ENCODE measurements at places on chromosomes 5 and 9. TPM values are rescaled to one million over a fixed set of nuclear protein-coding genes. Genes with fewer than 3 reads are reported as not detected.

DNA sequence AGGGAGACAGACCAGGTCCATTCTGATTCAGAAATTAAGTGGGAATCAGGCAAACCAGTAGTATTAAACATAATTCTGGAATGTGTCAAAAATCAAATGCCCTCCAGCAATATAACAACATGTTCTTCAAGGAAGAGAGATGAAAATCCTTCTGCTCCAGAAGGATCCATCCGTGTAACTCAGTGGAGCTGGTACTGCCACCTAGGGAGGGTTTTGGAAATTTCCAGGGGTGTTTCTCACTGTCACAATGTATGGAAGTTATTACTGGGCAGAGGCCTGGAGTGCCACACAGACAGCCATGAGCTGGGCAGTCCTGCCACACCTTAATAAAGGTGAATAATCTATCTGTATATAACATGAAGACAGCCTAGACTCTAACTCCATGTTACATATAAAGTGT lies 87.5 kb downstream of the TTLL11 start:
- no peaks in the 10 kb centered on the region for H3K36me3 ChIP-seq
- no peak overlapping the region for H3K27ac ChIP-seq
- no peak overlapping the region for H3K4me3 ChIP-seq
- no peaks in the 10 kb centered on the region for H3K4me1 ChIP-seq
- DNase-seq = no peak
- no peaks in the 10 kb centered on the region for H3K27me3 ChIP-seq

DNA sequence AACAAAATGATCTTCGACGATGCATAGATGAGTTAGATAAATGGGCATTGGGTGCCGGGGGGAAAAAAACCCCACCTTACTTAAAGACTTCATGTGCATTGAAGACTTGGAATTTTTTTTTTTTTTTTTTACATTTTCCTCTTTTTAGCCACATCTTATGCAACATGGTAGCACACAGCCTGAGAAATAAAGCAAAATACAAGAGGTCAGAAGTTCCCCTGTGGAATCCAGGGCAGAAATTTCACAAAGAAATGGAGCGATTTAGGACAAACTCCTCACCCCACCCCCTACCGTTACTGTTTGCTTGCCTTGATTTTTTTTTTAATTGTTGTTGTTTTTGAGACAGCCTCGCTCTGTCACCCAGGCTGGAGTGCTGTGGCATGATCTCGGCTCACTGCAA lies 153.2 kb downstream of the GOLPH3 start:
- no peak for DNase-seq
- no peak overlapping the region for H3K4me3 ChIP-seq
- no peaks in the 10 kb centered on the region for H3K27me3 ChIP-seq
- no peak overlapping the region for H3K27ac ChIP-seq
- no peaks in the 10 kb centered on the region for H3K4me1 ChIP-seq

GRCh38 chr5:123171259-123171658 lies 82.2 kb downstream of the PRDM6 start:
- H3K36me3 ChIP-seq = no peaks in the 10 kb centered on the region
- no peaks in the 10 kb centered on the region for H3K27me3 ChIP-seq
- no peaks in the 10 kb centered on the region for H3K4me1 ChIP-seq
- DNase-seq = no peak

- no peak overlapping the region for H3K4me3 ChIP-seq
- no peaks in the 10 kb centered on the region for H3K36me3 ChIP-seq
- no peaks in the 10 kb centered on the region for H3K27me3 ChIP-seq
- peaks cover 15% of the 10 kb centered on the region for H3K4me1 ChIP-seq
Observed at GRCh38 chr9:127004946-127005769, 90.6 kb downstream of the RALGPS1 start.

DNA sequence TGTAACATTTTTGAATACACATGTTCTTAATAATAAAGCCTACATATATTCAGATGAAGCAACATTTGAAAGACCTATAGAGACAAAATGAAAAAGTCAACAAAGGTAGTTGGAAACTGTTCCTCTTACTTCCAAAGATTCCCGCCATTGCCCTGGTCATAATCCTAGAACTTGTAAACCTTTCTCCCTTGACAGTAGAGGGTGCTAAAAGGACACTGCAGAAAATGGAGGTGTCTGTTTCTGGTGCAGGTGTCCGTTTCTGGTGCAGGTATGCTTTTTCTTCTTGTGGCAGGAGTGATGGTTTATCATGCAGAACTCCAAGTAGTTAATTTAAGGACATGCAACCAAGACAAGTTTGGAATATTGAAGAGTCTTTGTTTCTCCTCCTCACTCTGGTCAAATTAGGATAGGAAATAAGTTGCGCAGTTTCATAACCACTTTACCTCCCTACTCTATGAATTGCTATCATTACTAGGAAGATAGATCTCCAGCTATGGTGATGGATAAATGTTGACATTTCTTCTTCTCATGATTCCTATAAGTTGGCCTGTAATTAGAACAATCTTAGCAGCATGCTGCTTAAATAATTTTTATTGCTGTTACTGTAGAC lies 56.0 kb upstream of the FAM174A start:
- H3K27ac ChIP-seq = no peak overlapping the region
- no peaks in the 10 kb centered on the region for H3K4me1 ChIP-seq
- no peaks in the 10 kb centered on the region for H3K36me3 ChIP-seq
- no peak for DNase-seq
- no peak overlapping the region for H3K4me3 ChIP-seq

GRCh38 chr9:129434187-129434586 lies 186.7 kb downstream of the C9orf50 start:
- H3K4me1 ChIP-seq = peaks cover 5% of the 10 kb centered on the region
- no peak for DNase-seq
- H3K4me3 ChIP-seq = no peak overlapping the region
- no peak overlapping the region for H3K27ac ChIP-seq

GRCh38 chr5:173928871-173929574 lies 40.9 kb downstream of the CPEB4 start:
- no peak overlapping the region for H3K4me3 ChIP-seq
- H3K27me3 ChIP-seq = no peaks in the 10 kb centered on the region
- DNase-seq = no peak
- no peaks in the 10 kb centered on the region for H3K36me3 ChIP-seq

GRCh38 chr9:134607971-134608370 lies 33.6 kb upstream of the COL5A1 start:
- no peak for DNase-seq
- H3K36me3 ChIP-seq = no peaks in the 10 kb centered on the region
- no peak overlapping the region for H3K4me3 ChIP-seq
- no peak overlapping the region for H3K27ac ChIP-seq
- no peaks in the 10 kb centered on the region for H3K4me1 ChIP-seq

DNA sequence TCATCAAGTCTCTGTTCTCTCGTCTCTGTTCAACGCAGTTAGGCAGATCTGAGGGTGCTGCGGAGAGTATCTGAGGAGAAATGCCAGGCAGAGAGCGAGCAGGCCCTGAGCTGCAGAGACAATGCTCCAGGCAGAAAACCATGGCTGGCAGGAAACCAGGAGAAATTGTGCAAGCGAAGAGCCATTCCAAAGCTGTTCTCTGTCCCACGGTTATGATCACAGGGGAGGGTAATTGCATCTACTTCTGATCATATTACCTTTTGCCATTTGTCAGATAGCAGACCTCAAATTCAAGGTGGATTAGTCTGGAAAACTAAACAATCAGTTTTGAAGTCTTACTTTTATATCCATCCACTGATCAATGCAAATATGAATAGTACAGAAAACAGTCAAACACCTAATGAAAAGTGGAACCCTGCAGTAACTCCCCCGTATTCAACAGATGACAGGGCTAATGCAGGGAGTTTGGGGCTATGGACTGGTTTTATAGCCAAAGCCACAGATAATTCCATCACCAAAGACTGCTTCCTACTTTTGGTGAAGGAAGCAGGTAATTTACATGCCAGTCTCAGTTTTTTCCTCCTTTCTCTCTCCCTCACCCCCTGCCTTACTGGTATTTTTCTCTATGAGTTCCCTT lies 228.0 kb downstream of the DCP2 start:
- no peak for DNase-seq
- H3K4me3 ChIP-seq = no peak overlapping the region
- no peaks in the 10 kb centered on the region for H3K27me3 ChIP-seq
- no peaks in the 10 kb centered on the region for H3K36me3 ChIP-seq
- H3K27ac ChIP-seq = no peak overlapping the region
- no peaks in the 10 kb centered on the region for H3K4me1 ChIP-seq

The PPP3R2 gene
- total RNA-seq = not detected

- H3K27ac ChIP-seq = no peak within 1 kb of the TSS
- H3K4me1 ChIP-seq = no peaks in the 10 kb centered on the region
- H3K27me3 ChIP-seq = no peaks in the 10 kb centered on the region
- no peak for DNase-seq
- no peaks in the 10 kb centered on the region for H3K36me3 ChIP-seq
Observed at GRCh38 chr5:140827704-140828361, at the start of gene PCDHA6. Gene PCDHA6, plus strand, starts transcription at chr5:140827960. Its CDS starts 132 bp downstream, at chr5:140828092.

DNA sequence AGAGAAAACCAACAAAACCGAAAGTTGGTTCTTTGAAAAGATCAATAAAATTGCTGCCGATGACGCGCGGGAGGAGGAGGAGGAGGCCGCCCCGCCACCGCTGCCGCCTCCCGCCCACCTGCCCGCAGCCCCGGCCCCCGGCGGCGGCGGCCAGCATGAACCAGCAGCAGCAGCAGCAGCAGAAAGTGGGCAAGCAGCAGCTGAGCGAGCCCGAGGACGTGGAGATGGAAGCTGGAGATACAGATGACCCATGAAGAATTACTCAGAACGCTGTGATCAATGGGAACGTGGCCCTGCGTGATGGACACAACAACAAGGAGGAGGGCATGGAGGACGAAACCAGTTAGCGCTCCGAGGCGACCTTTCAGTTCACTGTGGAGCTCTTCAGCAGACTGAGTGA lies 53.9 kb upstream of the EFNA5 start:
- no peaks in the 10 kb centered on the region for H3K27me3 ChIP-seq
- DNase-seq = no peak
- no peaks in the 10 kb centered on the region for H3K4me1 ChIP-seq
- H3K4me3 ChIP-seq = no peak overlapping the region

DNA sequence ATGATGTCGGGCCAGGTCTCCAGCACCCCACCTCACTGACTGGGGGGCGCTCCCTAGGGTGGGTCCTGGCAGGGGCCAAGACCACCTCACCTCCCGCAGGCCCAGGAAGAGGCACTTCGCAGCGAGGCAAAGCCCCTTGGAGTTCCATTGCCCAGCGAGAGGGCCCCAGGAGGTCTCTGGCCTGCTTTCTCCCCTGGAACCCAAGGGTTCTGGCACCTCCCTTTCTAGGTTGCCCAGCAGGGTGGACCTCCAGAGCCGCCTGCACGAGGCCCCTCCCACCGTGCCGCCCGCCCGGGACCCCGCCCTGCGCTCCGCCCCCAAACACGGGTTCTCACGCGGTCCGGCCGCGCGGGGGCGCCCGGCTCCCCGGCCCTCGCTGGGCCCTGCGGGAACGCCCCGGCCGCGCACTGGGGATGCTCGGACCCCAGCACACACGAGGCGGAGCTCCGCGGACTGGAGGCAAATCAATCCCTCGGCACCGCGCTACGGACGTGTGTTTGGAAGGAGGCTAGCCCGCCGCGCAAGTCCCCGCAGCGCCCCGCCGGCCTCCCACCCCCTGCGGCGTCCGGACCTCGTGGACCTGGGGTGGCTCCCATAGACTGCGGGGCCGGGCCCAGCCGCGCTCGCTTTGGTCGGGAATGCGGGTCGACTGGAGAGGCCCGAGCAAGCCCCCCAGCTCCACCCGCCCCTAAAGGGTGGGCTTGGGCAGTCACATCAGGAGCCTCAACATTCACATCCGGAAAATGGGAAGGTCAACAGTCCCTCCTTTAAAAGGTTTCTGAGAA lies 99.5 kb upstream of the LMX1B start:
- peak; percentile 29 for DNase-seq
- peak overlapping the region; percentile 36 for H3K4me3 ChIP-seq
- H3K4me1 ChIP-seq = peaks cover 45% of the 10 kb centered on the region
- no peak overlapping the region for H3K27ac ChIP-seq

DNA sequence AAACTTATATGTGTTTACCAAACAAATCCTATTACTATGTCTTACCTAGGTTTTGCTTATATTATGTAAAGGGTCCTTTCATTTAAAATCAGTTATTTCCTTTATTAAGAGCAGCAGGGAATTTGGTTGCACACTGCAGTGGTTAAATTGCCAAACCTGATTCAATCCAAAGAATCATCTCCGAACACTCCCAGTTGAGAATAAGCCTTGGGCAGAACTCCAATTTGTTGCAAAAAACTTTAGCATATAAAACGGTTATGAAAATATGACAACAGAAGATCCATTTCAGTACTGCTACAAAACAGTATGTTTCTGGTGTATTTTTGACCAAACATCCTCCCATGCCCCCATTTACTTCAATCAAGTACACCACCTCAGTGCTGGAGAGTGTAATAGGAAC lies 587.0 kb upstream of the GRAMD2B start:
- no peak for DNase-seq
- no peak overlapping the region for H3K4me3 ChIP-seq
- H3K36me3 ChIP-seq = no peaks in the 10 kb centered on the region
- no peaks in the 10 kb centered on the region for H3K27me3 ChIP-seq
- H3K27ac ChIP-seq = no peak overlapping the region

DNA sequence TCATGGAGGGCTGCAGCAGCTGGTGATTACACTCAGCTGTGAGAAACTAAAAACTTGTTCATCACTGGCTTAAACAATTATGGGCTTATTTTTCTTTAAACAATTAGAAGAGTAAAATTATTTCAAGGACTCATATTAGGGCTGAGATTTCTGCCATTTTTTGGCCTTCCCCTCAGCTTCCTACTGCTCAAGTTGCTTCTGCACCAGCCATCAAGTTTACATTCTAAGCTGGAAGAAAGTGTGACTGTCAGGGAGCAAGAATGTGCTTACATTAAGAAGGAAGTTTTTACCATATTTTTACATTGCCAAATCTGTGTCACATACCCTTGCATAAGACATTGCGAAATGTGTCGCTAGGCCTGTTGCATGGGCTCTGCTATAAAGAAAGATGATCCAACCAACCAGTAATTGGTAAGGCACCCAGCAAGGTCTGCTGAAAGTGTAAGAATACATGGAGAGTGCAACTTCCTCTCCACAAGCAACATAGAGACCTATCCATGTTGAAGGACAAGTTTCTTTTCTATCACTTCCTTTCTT lies 260.3 kb upstream of the CDH10 start:
- no peaks in the 10 kb centered on the region for H3K36me3 ChIP-seq
- no peak overlapping the region for H3K4me3 ChIP-seq
- no peak overlapping the region for H3K27ac ChIP-seq
- DNase-seq = no peak
- no peaks in the 10 kb centered on the region for H3K27me3 ChIP-seq

The PRSS3 gene
- 1.4 TPM for total RNA-seq

The CCL27 gene
- total RNA-seq = not detected

GRCh38 chr5:10655161-10655971 lies 91.5 kb downstream of the ANKRD33B start:
- DNase-seq = no peak
- H3K27ac ChIP-seq = no peak overlapping the region
- H3K27me3 ChIP-seq = no peaks in the 10 kb centered on the region
- no peaks in the 10 kb centered on the region for H3K36me3 ChIP-seq
- H3K4me3 ChIP-seq = no peak overlapping the region

The SEMA4D gene
- total RNA-seq = 585 TPM

The ROR2 gene
- total RNA-seq = 0.12 TPM

DNA sequence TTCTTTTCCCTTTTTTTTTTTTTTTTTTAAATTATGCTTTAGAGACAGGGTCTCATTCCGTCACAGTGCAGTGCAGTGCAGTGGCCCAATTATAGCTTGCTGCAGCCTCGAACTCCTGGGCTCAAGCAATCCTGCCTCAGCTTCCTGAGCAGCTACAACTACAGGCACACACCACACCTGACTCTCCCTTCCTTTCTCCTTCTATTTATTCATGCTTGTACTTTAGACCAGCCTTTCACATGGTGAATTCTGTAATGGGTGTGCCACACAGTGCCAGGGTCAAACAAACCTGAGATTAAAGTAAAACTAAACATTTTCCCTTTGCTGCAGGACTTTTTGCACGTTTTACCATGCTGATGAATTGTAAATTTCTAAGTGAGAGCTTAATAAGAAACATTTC lies 8.0 kb downstream of the SH3RF2 start:
- H3K4me3 ChIP-seq = no peak overlapping the region
- no peak for DNase-seq
- H3K36me3 ChIP-seq = no peaks in the 10 kb centered on the region
- peaks cover 4% of the 10 kb centered on the region for H3K4me1 ChIP-seq
- no peaks in the 10 kb centered on the region for H3K27me3 ChIP-seq

All from T-cell (primary cell).